ENCODE measurements at places on chromosomes 4 and X. TPM values are rescaled to one million over a fixed set of nuclear protein-coding genes. Genes with fewer than 3 reads are reported as not detected.

Gene NAP1L5
- total RNA-seq, result 4.9 TPM

Gene MPP1
- total RNA-seq, result 22.4 TPM

Gene ITM2A
- 113 TPM for total RNA-seq

Gene ADRA2C
- total RNA-seq, result not detected

Gene CT47A7
- not detected for total RNA-seq

Gene NDST3
- total RNA-seq, result not detected

Gene RASGEF1B
- 5.5 TPM for total RNA-seq

Gene FAM133A
- not detected for total RNA-seq

Gene KCND1
- 2.5 TPM for total RNA-seq

Gene FAAH2
- total RNA-seq, result 4.0 TPM
